ENCODE measurements at places on chromosomes 3 and 15.

GRCh38 chr15:43928152-43928551, 101.3 kb downstream of the WDR76 start:
- no peak for DNase-seq

DNA sequence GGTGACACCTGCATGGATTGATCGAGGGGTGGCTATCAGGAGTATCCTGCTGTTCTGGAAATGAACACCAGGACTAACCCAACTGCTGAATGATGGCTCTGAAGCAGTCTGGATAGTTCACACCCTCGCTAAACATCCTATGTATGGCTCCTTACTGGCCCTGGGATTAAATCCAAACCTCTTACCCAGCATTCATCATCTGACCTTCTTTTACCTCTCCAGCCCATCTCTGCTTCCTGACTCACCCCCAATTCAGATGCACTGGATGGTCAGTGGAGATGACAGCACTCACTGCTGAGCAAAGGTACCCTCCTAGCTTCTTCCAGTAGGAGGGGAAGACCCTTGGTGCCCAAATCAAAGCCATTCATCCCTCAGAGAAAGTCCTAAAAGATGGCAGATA, 235.2 kb upstream of the TRIM42 start:
- DNase-seq, result no peak

DNA sequence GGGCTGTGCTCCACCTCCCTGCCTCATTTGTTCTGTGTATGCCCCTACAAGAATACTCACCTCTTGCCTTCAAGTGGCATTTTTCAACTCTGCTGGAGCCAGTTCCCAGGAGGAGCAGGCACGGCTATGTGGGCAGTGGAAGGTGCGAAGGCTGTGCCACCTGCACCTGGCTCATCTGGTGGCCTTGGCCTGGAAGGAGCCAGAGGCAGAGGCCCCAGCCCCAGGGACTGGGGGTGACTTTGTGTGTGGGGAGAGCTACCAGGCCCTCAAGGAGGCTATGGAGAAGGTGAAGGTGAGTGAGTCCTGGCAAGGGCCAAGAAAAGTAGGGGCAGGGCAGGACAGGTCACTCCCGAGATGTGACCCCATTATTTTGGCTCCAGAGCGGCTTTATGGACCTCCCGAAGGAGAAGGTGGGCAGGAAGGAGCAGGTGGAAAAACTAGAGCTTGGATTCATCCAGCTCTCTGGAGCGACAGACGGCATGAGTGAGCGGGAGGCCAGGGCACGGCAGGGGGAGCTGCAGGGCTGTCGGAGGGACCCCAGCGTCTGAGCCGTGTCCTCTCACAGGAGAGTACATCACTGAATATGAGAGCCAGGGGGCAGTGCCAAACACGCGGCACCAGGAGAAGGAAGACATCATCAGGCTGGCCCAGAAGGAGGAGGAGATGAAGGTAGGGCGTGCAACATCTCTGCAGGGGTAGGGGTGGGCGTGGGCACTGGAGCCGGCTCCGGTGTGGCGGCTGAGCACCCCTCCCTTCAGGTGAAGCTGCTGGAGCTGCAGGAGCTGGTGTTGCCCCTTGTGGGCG, 57.3 kb upstream of the UBE2Q2 start:
- no peak for DNase-seq

GRCh38 chr3:52240059-52240885, 1.3 kb upstream of the TWF2 start:
- no peak for DNase-seq

- no peak for DNase-seq
These were observed 24.3 kb downstream of the ARHGAP11B start for GRCh38 chr15:30650012-30650929.

- DNase-seq, result no peak
These were observed at the start of gene CRTC3 for GRCh38 chr15:90529371-90530249. Gene CRTC3 (plus strand): TSS chr15:90529923. CDS start chr15:90530072, 149 bp downstream.

GRCh38 chr3:126571078-126571477, 12.3 kb upstream of the C3orf22 start:
- DNase-seq, result no peak

- DNase-seq, result no peak
These were observed 52.7 kb downstream of the RASGRF1 start for GRCh38 chr15:79037848-79038247.

GRCh38 chr3:179450901-179451264, 387 bp downstream of the GNB4 start:
- no peak for DNase-seq

DNA sequence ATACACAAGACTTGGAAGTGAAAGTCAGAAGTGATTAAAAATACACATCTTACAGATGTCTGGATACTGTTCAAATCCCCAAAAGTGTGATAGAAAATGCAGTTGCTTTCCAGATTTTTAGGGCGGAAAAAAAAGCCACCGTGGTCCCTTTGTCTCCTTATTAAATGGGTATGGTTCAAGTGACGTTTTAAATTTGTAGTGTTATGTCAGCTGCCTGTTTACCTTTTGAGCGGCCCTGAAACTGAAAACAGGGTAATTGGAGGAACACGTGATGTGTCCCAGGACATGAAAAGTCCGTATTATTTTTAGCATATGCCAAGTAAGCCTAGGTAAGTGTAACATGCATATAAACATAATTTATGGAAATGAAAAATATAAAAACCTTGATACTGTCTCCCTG, 109.0 kb upstream of the PDZRN3 start:
- DNase-seq, result no peak

- no peak for DNase-seq
These were observed 189.2 kb upstream of the THRB start for GRCh38 chr3:24683633-24684384.

GRCh38 chr3:129204473-129204872, 20.8 kb upstream of the CNBP start:
- DNase-seq, result no peak

- no peak for DNase-seq
These were observed 39.0 kb downstream of the ESYT3 start for GRCh38 chr3:138473391-138473790.

DNA sequence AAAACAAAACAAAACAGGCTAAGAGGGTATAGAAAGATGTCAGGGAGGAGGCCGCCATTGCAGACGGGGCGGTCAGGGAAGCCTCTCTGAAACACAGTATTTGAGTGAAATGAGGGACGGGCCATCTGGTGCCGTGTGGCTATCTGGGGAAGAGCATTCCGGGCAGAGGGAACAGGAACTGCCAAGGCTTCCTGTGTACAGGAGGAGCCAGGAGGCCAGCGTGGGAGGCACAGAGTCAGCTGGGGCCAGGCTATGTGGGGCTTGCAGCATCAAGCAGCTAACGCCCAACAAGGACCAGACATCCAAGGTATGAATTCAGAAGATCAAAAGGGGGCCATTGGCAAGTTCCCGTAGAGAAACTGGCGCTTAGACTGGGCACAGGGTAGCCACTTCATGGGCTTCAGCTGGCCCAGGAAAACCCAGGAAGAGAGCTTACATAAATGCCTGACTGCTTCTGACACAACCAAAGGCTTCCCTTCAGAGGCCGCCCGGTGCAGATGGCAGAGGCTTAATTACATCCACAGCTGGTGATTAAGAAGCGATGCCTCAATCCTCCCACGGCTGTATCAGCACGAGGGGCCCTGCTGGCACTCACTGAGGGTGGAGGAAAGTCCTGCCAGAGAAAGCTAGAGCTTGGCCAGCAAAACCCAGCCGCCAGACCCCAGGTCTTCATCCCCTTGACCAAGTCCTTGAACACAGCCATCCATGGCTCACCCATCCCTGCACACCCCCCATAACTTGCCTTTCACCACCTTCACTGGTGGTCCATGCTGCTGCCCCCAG, 144.9 kb downstream of the MEGF11 start:
- no peak for DNase-seq

- DNase-seq, result no peak
These were observed 51.5 kb upstream of the CSTA start for GRCh38 chr3:122273498-122273897.
